ENCODE measurements at places on chromosomes 3 and 15.

DNA sequence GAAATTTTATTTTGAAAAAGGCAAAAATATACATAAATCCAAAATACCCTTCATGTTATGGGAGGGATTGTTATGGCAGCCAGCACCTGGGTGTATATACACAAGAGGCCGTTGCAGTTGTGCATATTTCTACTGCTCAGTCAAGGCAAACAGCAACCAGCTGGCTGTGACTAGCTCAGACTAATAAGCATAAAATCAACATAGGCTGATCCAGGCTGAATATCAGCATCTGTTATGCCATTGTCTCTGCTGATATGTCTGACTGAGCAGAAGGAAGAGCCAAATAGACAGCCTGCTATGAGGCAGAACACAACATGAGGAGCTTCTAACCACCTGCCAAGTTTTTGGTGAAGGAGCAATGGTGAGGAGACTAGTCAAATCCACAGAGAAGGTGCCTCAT is 457.5 kb upstream of the ALCAM start:
- peak; percentile 100 for ATAC-seq

GRCh38 chr3:157693762-157694161 is 190.5 kb upstream of the VEPH1 start:
- no peak for ATAC-seq

DNA sequence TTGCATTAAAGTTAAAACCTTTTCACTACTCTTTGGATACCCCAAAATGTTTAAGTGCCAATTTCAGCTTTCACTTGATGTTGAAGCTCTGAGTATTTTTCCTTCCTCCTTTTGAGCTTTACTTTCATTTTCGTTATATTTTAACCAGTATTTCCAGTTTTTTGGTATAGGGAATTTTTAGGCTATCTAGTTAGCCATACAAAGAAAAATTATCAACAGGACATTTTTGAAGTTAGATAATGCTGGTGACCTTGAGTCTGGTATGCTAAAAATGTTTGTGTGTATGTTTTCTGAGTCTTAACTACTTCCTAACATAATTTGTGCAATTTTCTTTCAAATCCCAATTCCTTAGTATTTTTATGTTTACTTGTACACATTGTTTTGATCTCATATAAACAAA is 284.8 kb downstream of the OTOL1 start:
- no peak for ATAC-seq

GRCh38 chr3:160754371-160754854 is 1.6 kb upstream of the PPM1L start:
- ATAC-seq, result peak; percentile 5

GRCh38 chr3:187120326-187120725 is 19.0 kb downstream of the RPL39L start:
- ATAC-seq, result no peak

DNA sequence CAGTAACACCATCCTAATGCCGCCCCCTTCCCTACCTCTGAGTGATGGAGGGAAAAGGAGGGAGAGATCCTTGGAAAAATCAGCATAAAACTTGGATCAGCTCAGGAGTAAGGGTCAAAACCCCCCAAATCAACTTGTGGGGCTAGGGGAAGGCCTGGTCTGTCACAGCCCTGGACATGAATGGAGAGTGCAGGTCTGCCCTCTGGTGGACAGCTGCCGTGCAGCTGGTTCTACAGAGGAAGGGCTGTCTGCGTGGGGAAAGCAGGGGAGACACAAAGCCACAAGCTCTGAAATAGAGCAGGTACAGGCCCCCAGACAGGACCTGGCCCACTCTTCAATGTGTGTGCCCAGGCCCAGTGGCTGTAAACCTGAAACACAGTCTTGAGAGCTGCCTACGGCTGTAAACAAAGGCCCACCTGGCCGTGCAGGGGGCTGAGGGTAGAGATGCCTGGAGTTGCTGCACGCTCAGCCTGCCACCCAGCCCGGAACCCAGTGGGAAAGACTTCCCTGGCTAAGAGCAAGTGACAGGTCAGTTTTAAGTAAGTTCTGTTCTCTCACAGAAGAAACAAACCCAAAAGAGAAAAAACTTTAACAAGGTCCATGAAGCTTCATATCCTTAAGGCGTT is 16.4 kb downstream of the CLK3 start:
- peak; percentile 61 for ATAC-seq

GRCh38 chr3:160130950-160131349 is 94.3 kb upstream of the C3orf80 start:
- ATAC-seq, result no peak

DNA sequence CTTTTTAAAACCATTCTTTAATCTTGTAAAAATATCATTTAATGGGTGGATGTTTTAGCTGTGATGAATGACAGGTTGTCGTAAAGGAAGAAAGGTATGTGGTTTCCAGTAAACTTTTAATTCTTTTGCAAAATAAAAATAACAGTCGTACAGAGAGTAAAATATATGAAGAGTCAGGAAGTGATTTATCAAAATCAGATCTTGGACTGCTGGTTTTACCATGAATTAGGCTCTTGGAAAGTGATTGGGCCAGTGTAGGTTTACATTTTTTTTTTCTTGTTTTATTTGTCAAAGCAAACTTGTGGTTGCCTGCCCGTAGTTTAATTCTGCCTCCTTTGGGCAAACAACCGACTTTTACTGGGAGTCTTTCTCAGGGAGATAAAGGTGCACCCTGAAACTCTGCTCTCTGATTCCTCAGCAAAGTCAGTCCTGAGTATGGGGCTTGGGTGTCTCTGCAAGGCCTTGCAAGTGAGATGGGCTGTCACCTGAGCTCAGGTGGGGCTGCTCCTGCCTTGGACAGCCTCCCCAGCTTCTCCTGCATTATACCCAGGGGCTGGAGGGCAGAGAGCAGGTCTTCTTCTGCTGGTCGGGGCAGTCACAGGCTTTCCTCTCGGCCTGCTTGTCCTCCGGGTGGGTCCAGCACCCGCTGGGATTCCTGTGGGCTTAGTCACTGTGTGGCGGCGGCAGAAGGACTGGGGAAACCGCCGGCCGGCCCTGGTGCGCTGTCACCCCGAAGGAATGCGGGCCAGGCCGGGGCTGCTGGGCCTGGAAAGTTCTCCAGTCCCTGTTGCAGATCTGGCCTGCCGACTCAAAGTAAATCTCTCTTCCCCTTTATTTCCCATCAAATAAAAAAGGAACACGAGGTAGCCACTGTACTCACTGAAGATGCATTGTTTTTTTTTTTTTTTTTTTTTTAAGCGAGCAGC is 79.0 kb downstream of the IGF1R start:
- peak; percentile 96 for ATAC-seq

DNA sequence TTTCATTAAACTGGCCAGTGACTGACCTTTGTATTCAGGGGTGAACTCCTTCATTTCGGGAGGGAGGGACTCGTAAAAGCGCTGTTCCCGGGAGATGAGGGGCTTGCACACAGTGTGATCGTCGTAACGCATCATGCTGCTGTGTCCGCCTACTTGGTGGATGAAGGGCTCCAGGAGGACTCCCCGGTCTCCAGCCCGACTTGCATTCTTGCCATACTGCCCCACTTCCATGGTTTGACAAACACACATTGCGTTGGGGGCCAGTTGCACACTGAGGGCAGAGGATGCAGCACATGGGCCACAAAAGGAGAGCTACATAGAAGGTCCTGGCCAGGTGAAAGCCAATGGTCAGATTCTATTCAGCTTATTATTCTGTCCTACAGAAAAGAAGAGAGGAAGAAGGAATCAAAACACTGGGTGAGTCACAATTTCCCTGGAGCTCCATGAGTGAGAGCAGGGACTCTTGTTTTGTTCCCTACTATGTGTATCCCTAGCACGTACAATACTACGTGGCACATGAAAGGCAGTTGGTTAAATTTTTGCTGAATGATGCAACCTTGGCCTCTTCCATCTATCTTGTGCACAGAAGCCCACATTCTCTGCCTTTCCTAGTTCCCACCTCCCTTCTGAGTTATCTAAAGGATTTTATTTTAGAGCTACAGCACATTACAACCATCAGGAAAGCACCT is 24.2 kb upstream of the GMPPB start:
- ATAC-seq, result no peak

DNA sequence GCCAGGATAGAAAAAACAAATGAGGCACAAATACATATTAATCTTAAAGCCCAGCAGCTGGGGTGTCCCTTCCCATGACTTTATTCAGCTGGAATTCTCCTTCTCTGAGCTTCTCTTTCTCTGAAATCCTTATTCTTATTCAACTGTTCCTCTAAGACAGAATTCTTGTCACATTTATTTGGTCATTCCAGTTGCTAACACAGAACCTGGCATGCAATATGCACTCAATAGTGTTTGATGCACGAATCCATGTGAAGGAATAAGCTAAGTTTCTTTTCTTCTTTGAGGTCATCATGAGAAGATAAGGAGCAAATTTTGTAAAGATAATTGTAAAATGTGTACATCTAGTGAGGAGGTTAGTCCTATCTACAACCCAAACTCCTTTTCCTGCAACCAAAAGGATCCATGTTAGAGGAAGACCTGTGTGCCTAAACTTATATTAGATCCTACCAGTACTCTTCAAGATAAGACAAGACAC is 154.2 kb upstream of the KCNMB2 start:
- no peak for ATAC-seq

GRCh38 chr15:38316311-38316710 is 63.7 kb downstream of the SPRED1 start:
- no peak for ATAC-seq

GRCh38 chr3:24185738-24186384 is 240.8 kb downstream of the NR1D2 start:
- ATAC-seq, result peak; percentile 59

DNA sequence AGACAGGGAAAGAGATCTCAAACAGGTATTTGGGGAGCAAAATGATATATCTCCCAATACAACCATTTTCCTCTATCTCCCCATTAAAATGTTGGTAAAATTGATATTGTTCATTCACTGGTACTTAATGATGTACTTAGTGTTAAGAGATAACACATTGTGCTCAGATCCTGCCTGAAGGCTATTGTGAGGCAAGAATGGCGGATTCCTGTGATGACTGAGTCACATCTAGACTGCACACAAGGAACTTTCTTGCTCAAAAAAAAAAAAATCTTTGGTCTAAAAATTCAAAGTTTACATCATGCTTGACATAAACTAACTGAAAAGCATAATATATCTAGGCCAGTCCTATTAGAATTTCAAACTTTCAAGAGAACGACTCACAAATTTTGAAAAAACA is 171.1 kb upstream of the TTC14 start:
- no peak for ATAC-seq
